Stimulated activated CD8-positive, alpha-beta memory T cell treated with anti-CD3 and anti-CD28 coated beads, Interleukin-15, amount 100 ng/mL, for 1 hour (primary cell): ENCODE measurements at places on chromosomes 4 and X.

GRCh38 chr4:79638735-79639134, 230.7 kb upstream of the GK2 start:
- DNase-seq = no peak

DNA sequence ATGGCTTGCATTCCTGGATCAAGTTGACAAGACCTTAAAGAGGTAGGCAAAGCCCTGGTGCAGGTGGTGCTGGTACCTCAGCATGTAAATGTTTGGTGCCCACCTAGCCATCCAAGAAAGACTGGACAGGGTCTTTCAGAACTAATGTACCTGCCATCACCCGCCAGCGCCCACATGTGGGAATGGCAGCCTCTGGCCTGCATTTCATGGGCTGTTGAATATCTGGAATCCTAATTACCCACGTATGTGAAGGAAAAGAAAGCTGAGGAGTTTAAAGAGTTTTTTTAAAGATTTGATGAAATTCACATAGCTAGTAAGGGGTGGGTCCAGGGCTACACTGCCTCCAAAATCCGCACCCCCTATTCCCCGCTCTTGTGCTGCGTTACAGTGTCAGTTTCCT, 8.6 kb upstream of the CCDC149 start:
- no peak for DNase-seq

- no peak for DNase-seq
Measured at GRCh38 chrX:123728554-123728953, 4.3 kb downstream of the THOC2 start.

DNA sequence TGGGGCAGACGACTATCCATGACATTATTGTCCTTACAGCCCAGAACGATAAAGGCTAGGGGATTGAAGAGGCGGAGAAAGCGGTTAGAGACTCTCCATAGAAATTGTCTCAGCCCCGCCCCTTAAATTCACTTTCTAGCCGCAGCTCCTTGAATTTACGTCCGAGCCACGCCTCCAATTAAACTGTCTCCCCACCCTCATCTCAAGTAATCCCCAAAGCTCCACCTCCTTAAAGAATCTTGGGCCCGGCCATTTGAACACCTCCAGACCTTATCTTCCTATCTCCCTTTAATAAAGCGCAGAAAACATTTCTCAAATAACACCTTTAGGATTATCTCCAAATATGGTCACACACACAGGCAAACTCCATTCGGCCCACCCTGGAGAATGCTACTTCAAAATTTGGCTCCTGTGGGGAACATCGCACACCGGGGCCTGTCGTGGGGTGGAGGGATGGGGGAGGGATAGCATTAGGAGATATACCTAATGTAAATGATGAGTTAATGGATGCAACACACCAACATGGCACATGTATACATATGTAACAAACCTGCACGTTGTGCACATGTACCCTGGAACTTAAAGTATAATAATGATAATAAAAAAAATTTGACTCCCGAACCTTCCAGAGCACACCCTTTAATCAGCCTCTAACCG, 7.2 kb upstream of the MAGIX start:
- no peak for DNase-seq

DNA sequence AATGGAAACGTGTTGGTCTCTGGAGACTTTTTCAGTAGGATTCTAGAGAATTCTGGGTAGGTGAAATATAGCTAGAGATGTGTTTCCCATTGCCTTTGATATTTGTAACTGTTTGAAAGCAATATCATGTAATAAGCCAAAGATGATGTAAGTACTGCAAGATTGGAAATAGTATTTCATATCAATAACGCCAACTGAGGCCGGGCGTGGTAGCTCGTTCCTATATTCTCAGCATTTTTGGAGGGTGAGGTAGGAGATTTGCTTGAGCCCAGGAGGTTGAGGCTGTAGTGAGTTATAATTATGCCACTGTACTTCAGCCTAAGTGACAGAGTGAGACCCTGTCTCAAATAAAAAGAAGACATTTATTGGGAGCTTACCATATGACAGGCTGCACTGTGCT, 9.5 kb downstream of the ADH1A start:
- DNase-seq = no peak

DNA sequence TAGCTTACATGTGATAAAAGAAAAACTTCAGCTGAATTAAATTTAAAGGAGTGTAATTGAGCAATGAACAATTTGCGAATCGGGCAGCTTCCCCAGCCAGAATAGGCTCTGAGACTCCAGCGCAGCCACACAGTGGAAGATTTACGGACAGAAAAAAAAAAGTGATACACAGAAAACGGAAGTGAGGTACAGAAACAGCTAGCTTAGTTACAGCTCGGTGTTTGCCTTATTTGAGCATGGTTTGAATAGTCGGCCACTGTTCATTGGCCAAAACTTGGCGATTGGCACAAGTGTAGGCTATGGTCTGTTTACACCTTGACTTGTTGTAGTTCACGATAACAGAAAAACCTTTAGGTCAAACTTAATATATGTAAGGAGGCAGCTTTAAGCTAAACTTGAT, 16.7 kb upstream of the SUPT20HL1 start:
- DNase-seq = no peak

GRCh38 chr4:183424109-183424744, 20.2 kb upstream of the CDKN2AIP start:
- no peak for DNase-seq

GRCh38 chr4:35897808-35898207, 346.5 kb downstream of the ARAP2 start:
- DNase-seq = no peak

DNA sequence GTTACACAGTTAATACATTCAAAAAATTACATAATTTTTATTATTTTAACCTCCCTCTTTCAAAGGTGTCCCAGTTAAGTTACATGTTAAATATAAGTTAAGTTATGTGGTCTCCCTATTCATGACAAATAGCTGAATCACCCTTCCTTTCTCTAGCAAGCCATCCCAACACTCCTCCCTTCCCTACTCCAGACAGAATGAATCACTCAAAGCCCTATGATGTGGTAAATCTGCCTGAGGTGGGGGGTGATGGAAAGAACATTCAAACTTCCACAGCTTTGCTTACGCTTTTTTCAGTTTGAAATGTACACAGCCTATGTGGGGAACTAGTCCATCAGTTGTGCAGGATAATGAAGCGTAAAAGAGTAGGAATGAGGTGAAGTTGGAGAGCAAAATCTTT, 90.2 kb downstream of the CXCL13 start:
- no peak for DNase-seq

GRCh38 chrX:71366674-71367256, 608 bp downstream of the TAF1 start:
- DNase-seq = no peak

- no peak for DNase-seq
Measured at GRCh38 chr4:41657561-41657960, 91.0 kb downstream of the PHOX2B start.

GRCh38 chrX:3268829-3269228, 77.6 kb downstream of the MXRA5 start:
- DNase-seq = no peak

DNA sequence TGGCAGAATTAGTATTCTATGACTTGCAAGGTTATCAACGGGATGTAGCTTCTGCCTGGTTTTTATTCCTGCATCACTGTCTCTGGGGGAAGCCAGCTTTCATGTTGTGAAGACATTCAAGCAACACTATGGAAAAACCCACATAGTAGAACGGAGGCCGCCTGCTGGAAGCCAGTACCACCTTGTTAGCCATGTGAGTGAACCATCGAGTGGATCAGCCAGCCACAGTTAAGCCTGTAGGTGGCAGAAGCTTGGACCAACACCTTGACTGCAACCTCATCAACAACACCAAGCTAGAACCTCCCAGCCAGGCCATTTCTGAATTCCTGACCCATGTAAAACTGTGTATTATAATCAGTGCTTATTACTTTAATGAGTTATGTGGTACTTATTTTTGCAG, 538.2 kb downstream of the KCNIP4 start:
- DNase-seq = no peak

DNA sequence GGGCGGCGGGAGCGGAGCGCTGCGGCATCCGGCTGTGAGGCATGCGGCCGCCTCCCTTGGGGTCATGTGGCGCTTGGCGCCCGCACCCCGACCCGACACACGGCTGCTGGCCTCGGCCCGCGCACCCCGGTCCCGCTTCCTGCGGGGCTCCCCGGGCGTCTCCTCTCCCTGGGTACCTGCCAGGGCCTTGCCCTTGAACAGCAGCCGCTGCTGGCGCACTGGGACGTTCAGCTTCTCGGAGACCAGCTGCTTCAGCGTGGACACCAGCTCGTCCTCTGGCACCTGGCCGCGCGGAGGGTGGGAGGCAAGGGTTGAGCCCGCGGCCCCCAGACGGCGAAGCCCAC, 391 bp downstream of the UBL4A start:
- DNase-seq = no peak

DNA sequence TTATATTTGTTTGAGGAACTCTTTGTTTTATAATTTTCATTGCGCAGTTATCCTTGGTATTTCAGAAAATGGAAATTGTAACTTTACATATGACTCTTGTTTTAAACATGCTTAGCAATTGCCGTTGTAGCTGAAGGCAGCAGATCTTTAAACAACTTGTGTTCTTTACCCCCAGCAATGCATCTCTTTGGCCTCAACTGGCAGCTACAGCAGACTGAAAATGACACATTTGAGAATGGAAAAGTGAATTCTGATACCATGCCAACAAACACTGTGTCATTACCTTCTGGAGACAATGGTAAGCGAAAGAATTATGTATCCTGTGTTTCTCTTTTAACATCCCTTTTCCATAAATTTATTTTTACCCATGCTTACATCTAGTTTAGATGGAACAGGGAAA, 263.6 kb downstream of the DCTD start:
- DNase-seq = no peak

- no peak for DNase-seq
Measured at GRCh38 chr4:61520166-61520565, 320.0 kb downstream of the ADGRL3 start.

- DNase-seq = no peak
Measured at GRCh38 chrX:136273986-136274385, 22.8 kb upstream of the MAP7D3 start.

- DNase-seq = no peak
Measured at GRCh38 chrX:153635388-153635787, 11.6 kb upstream of the DUSP9 start.

- no peak for DNase-seq
Measured at GRCh38 chr4:56959100-56959499, 18.3 kb downstream of the NOA1 start.

- no peak for DNase-seq
Measured at GRCh38 chr4:143700416-143701352, at the start of gene FREM3. TSS of gene FREM3 (minus strand) at chr4:143700675. CDS start at chr4:143700675, 0 bp downstream.

- no peak for DNase-seq
Measured at GRCh38 chrX:20796450-20796849, 529.7 kb upstream of the RPS6KA3 start.

DNA sequence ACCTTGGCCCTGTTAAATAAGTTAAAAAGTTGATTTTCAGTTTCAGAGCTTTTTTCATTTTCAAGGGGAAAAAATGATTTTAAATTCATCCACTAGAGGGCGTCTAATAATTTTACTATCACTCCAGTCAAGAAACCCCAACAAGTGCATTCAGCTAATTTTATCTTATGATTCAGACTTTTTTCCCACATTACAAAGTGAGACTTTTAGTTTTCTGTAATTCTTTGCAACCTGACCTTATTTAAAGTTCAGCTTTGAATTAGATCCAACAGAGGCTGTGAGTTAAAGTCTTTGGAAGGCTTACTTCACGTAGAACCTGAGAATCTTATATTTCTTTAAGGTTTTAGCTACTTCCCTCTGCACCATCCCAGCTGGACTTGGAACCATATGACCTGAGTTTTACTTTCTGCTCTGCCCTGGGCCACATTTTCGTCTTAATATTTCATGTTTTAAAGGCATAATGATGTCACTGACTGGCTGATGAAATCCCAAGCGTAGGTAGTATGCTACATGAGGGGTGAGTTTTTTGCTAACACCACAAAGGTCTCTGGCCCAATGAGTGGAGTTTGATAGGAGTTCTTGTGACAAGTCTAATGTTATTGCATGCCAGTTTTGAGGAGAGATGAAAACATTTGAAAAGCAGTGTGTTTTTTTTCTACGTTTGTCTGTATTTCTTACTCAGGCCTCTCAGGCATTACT, 7.2 kb downstream of the GNRHR start:
- no peak for DNase-seq

DNA sequence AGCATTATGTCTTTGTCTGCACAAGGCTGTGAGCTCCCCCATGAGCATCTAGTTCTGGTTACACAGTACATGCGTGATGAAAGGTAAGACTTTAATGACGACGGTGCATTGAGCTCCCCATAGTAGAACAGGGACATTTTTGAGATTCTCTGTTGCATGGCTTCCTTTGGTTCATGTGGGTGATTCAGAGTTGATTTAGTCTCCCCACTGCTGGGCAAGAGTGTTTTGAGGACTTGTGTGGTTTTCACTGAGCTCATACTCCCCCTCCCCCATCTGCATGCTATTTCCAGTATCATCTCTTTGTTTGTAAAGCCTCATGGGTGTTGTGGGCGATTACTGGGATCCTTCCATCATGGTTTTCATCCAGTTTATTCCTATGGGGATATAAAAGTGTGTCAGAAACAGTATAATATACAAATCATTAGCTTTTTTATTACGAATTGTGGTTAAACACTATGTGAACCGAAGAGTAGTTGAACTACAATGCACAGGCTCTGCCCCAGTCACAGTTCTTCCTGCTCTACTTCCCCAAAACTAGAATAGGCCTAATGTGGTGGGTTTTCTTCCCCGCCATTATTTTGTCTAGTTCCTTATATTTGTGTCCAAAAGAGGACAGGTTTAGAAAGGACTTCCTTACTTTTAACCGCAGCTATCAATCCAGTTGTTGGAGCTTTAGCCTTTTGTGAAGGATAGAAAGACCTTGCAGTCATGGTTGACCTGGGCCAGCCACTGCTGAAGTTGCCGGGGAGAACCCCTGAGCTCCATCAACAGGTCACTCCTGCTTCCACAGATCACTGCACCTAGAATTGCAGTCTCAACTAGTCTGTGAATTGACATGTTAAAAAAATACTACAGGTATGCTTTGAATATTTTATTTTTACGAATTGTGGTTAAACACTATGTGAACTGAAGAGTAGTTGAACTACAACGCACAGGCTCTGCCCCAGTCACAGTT, 30.4 kb downstream of the KIT start:
- no peak for DNase-seq

- DNase-seq = no peak
Measured at GRCh38 chr4:40857956-40858355, 108.2 kb downstream of the NSUN7 start.

DNA sequence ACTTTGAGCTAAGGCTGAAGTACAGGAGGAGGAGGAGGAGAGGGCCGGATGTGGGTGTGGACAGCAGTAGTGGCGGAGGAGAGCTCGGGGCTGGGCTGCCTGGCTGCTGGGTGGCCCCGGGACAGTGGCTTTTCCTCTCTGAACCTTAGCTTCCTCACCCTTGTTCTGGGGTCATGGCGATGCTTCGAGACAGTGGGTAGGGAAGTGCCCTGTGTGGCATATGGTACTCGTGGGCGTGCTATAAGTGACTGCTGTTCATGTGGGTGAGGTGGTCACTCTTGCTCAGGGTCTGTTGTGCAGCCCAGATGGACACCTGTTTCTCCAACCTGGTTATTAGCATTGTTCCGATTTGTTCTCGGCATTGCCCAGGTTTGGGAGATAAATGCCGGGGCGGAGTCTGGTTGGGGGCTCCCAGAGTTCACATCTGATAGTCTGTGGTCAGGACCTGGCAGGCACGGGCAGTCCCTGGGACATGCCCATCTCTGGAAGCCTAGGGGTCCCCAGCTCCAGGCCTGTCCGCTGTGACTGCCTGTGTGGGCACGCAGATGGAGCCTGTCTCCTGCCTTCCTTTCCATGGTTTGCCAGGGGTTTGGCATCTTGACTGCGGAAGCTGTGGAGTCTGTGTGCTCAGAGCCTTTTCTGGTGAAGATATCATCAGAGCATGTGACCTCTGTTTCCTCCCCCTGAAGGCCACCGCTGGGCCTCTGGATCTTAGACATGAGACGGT, 4.9 kb upstream of the CPZ start:
- no peak for DNase-seq

GRCh38 chrX:149467461-149467860, 37.6 kb downstream of the IDS start:
- no peak for DNase-seq
